Motor neuron (in vitro differentiated cells): ENCODE measurements at places on chromosomes 2 and 18.

GRCh38 chr2:56170988-56171387 lies 12.8 kb upstream of the CCDC85A start:
- no peak for ATAC-seq

DNA sequence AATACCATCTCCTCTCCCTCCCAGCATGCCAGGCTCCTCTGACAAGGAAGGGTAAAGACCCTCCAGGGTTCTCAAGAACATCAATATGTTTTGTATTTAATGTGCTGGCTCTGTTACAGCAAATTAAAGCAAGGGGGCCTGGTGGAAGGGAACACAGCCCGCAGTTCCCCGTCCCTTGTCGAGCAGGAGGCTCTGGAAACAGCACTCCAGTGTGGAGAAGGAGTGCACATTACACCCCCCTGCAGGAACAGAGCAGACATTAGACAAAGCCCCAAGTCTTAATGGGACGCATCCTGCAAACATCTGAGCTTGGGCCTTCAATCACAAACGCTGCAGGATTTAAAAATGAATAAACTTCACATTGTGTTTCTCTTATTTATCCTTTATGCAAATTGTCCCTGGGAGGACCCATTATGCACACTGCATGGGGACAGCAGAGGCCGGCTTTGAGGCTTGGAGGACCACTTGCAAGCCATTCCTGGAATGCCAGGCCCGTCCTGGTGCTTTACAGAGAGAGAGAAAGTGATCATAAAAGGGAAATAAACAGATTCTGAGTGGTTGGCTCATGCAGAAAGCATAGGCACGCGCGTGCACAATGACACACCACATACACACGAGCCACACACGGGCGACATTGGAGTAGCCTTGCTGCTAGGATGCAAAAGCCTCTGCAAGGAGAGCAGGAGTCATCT lies 328.7 kb downstream of the SMAD2 start:
- no peak for ATAC-seq

DNA sequence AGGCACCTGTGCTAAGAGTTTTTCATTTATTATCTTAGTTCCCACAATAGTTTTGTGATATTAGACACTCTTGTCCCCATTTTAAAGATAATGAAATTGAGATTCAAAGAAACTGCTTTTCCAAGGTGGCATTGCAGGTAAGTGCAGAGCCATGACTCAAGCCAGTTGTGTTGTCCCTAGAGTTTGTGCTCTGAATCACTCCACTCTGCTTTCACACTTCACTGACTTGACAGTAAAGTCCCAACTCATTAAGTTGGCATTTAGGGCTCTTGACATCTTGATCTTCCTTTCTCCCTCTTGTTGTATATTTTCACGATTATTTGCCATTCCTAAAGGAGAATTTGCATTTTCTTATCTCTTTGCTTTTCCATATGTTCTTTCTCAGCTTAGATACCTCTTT lies 114.3 kb downstream of the DIS3L2 start:
- ATAC-seq: no peak

DNA sequence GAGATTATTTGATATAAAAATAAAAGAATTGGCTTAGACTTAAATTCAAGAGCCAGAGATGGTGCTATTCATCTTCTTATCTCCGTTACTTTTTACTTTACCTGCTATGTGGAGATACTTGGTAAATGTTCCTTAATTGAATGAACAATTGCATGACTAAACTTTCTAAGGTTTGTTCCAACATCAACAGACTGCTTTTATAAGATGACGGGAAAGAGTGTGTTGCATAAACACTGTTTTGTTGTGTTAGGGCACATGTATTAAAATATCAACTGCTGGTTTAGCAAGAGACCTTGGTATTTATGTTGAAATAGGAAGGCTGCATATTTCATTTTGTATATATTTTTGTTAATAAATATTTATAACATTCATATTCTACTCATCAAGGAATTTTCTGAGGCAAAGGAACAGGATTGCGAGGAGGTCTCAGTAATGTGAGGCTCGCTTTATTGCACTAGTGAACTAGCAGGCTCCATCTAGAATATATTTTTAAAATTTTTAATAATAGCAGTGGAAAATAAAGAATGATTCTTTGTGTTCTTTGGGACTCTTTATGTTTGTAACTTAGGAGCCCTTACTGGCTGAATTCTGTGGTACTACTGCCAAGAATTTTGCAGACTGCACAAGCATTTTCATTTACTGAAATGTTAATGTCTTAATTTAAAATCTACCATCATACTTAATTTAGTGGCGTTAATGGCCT lies 10.7 kb upstream of the NFE2L2 start:
- no peak for ATAC-seq

GRCh38 chr2:109396202-109397180 lies 217.3 kb downstream of the SEPTIN10 start:
- ATAC-seq: no peak

DNA sequence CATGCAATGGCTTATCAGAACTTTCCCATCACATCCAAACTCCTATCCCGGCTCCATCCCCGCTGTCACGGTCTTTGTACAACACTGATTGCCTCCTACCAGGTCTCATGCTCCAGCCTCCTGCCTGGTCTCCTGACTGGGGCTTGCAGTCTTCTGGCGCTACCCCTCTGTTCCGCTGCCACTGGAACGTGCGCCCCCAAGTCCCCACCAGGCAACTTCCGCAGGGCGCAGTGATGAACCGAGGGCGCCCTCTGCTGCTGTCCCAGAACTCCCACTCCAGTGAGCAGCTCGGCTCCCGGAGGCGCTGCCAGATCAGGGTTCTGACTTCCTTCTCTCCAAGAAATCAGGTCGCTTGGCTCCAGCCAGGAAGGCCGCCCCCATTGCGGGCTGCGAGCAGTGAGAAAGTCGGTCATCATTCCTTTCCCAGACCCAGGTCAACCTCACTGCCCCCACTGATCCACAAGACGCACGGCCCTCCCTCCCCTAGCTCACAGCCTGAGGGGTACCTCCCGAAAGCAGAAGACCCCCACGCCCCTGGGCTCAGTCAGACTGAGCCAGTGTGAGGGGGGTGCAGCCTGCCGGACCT lies 43.9 kb upstream of the RAB11FIP5 start:
- ATAC-seq: peak; percentile 54

DNA sequence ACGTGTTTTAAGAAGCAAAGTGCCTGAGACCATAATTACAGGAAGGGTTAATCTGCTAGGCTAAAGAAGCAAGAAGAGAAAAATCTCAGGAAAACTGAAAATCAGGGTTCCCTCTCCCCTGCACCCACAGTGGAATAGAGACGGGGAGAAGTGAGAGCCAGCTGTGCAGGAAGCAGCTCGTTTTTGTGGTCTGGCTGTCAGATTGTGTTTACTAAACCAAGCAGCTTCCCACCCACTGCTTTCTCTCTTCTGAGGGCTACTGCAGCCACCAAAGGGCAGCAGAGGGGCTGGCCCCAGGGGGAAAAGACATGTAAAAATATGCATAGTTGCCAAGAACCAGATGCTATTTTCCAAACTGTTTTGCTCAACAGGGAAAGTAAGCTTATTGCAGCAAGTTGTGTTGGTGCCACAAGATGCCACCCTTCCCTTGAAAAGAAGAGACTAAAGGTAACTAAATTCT lies 72.6 kb upstream of the THUMPD2 start:
- peak; percentile 53 for ATAC-seq

DNA sequence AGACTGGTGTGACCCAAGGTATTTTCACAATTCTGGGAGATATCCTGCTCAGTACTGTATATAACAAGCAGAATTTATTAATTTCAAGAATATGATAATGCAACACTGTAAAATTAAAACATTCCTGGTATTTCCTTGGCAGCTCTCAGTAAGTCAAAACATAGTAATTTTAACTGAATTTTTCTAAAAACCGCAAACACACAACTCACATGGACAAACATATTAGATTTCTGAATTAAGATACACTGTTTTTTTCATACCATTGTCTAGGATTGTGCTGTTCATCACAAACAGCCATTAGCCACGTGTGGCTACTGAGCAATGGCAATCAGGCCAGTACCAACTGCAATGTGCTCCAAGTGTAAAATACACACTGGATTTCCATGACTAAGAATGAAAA lies 29.6 kb downstream of the LPIN2 start:
- no peak for ATAC-seq

DNA sequence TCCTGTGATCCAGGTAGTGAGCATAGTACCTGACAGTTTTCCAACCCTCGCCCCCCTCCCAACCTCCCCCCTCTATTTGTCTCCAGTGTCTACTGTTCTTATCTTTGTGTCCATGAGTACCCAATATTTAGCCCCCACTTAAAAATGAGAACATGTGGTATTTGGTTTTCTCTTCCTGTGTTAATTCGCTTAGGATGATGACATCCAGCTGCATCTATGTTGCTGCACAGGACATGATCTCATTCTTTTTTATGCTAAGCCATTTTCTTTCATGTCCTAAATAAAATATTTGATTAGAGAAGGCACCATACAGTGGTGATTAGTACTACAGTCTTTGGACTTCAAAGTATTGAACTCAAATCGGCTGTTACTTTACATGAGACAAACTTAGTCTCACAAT lies 1087.9 kb downstream of the CBLN2 start:
- no peak for ATAC-seq

GRCh38 chr2:138794724-138795123 lies 14.5 kb upstream of the NXPH2 start:
- no peak for ATAC-seq

GRCh38 chr18:62339106-62339988 lies 14.2 kb downstream of the TNFRSF11A start:
- peak; percentile 32 for ATAC-seq

- ATAC-seq: no peak
Measured at GRCh38 chr2:122034777-122035176, 279.3 kb downstream of the TSN start.

- no peak for ATAC-seq
Measured at GRCh38 chr2:96104487-96104861, 11.9 kb downstream of the ADRA2B start.

DNA sequence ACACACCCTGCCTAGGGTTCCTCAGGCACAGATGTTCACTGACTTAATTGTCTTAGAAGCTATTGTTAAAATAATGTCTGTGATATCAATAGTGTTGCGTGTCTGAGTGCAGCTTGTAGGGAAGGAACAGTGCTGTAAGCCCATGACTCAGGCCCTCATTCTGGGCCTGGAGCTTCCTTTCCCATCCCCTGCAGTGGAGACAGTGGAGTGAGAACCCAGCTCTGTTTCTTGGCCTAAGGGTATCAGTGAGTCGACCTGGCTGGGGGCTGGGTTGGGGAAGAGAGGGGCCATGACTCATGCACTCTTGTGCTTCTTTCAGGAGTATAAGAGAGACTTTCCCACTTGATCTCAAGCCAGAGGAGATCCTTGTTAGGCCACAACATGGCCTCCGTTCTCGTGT lies 106.8 kb downstream of the HRH4 start:
- no peak for ATAC-seq

DNA sequence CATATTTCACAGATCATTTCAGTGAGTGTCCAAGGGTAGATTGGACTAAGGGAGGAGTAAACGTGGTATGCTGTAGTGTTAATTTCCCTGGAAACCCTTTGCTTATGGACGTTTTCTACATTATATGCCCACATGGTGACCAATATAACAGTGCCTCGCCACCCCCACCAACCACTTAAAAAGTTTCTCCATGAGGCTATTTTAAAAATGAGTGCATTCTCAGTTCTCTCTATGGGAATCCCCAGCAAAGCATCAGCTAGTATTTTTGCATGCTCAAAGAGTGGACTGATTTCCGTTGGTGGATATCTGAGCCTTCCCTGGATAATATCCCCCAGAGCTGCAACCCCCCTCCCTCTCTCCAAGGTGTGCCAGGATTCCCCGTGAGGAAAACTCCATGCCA lies 73.2 kb downstream of the TGFA start:
- no peak for ATAC-seq

DNA sequence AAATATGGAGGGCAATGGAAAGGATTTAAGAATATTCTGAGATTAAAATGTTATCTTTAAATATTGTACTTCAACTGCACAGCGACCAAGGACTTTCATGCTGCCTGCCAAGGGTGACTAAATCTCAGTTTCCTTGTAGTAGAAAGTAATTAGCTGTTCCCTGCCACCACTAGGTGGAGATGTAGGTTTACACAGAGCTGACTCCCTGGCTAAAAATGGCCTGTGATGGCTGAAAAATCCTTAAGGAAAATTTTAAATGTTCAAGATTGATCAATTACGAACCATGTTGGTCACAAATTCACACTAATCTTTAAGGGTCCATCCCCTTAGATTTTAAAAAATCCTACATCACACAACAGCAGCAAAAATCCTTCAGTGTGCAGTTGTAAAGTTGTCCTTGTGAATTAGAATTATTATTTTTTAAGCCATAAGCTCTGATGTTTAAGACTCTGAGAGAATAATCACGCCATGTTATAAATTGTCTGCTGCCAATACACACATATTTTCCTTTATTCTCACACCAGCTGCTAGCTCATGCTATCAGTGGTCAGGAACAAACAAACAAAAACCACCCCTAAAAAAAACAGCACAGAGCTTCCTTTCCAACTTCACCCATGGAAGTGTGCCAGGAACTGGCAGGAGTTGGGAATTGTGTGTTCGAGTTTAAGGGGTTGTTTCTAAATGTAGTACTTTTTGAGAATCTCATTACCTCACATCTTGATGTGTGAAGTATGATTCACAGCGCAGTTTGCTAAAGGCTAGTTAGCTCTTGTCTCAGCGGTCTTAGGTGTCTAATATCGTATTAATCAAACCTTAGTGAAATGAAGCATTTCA lies 399.8 kb downstream of the TMEM182 start:
- ATAC-seq: peak; percentile 74

GRCh38 chr2:107808959-107809358 lies 17.7 kb upstream of the RGPD4 start:
- ATAC-seq: no peak

DNA sequence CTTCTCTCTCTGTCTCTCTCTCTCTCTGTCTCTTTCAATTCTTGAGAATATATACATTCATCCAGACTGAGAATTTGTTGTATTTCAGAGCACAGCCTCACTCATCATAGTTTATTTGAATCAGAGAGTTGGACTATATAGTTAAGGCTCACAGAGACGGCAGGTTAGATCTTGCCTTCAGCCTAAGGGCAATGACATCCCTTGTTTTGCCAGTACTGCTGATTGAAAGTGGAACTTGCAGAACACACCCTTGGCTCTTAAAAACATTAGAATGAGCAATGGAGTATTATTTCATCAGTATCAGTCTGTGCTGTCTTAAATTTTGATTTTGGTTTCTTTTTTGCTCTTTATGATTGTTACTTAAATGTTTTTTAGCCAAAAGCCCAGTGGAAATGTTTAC lies 62.0 kb upstream of the DSG1 start:
- no peak for ATAC-seq

DNA sequence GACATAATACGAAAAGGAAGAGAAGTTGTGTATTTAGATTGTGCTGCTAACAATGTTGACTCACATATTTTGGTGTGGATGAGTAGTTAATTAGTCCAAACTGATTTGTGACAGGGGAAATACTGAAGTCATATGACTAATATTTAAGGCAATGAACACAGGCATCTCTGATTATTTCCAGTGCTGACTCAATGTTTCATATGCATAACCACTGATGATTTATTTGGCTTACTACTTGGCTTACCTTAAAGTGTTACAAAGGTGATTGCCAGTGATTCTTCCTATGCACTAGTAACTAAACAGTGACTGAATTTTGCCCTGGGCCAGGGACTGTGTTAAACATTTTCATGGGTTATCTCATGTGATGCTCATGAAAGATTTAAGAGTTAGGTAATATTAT lies 722.6 kb downstream of the METTL4 start:
- no peak for ATAC-seq
